EH (cell line): ENCODE measurements at places on chromosomes 3 and 15.
A peak's percentile ranks its signal among the peaks of the same experiment; 100 is the strongest.

DNA sequence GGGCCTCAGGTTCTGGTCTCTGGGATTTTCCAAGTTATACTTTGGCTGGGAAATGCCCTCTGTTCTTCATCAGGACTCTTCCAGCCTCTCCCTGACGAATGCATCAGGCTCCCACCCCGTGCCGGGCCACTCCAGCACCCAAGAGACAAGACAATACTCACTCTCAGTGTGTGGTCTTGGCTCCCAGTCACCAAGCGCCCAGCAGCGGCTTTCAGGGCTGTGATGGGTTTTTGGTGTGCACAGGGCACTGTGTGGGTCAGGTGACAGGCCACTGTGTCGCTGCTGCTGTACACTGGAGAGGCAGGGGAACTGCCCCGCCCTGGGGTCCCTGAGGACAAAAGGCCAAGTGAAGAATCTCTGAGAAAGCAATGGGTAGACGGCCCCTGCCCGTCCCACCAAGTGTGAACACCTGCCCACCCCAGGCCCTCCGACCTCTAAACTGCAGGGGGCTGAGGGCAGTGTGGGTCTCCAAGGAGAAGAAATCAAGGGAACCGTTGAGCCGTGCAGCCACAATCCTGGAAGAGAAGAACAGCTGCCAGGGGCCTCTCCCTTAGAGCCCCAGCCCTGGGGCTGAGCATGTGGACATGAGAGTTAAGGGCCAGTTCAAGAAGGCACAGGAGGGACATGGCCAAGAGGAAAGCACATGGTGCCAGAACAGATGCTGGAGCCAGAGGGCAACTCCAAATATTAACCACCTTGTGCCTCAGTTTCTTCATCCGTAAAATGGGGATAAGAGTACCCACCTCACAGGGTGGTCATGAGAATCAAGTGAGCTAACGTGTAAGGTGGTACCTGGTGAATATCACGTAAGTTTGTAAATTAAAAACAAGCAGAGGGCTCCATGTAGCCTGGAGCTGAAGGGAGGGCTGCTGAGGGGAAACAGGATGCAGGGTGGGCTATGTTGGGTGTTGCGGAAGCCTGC is 34.1 kb downstream of the PTPN23 start:
- no peak for DNase-seq

DNA sequence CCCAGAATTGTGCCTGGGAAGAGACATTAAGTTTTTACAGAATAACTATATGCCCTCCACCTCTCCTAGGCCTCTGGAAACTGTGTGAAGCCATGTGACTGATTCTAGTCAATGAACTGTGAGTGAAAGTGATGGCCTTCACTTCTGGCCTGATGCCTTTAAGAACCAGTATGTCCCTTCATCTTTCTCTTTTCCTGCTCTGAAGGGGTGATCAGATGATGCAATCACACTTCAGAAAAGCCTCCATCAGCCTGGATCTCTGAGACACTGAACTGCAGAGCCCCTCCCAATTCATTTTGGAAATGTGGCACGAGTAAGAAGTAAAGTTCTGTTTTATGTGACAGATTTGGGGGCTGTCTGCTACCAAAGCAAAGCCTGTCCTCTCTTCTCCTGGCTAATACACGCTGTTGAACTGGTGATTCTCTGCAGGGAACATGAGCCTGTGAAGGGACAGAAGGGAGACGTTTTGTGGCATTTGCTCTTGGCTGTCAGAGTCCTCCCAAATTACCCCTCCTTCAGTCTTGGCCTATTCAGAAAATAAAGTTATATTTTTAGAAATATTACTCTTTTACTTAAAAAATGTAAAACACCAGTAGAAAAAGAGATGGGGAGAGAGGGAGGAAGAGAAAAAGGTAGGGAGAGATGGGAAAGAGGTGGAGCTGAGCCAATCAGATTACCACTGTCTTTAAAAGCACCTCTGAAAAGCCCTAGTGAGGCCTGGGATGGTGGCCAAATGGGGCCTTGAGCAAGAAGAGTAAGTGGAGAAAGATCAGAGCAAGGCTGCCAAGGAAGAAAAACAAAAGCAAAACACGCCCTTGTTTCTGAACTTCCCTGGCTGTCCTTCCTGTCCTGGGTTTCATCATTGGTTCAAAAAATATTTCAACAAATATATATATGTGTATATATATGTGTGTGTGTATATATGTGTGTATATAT is 40.9 kb upstream of the RYK start:
- peak; percentile 80 for DNase-seq

GRCh38 chr3:79930196-79930595 is 162.4 kb upstream of the ROBO1 start:
- DNase-seq: no peak

- no peak for DNase-seq
These were observed 331.5 kb upstream of the CTDSPL start for GRCh38 chr3:37530047-37530697.

GRCh38 chr3:66851894-66852613 is 146.1 kb upstream of the KBTBD8 start:
- DNase-seq: no peak

DNA sequence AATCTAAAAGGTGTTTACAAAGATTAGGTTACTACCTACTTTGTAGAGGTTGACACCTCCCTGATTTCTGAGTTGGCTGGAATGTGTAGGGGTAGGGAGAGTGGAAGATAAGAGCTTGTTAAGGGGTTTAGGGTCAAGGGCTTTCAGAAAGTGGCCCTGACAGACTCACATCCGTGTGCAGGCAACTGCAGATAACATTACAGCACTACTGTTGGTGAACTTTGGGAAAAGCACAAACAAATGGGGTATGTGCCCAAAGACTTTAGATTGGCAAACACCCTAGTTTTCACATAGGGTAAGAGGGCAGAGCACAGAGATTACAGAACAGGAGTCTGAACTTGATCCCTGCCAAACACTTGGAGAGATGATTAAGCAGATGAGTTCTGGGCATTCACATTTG is 375.7 kb downstream of the EPHB1 start:
- no peak for DNase-seq

DNA sequence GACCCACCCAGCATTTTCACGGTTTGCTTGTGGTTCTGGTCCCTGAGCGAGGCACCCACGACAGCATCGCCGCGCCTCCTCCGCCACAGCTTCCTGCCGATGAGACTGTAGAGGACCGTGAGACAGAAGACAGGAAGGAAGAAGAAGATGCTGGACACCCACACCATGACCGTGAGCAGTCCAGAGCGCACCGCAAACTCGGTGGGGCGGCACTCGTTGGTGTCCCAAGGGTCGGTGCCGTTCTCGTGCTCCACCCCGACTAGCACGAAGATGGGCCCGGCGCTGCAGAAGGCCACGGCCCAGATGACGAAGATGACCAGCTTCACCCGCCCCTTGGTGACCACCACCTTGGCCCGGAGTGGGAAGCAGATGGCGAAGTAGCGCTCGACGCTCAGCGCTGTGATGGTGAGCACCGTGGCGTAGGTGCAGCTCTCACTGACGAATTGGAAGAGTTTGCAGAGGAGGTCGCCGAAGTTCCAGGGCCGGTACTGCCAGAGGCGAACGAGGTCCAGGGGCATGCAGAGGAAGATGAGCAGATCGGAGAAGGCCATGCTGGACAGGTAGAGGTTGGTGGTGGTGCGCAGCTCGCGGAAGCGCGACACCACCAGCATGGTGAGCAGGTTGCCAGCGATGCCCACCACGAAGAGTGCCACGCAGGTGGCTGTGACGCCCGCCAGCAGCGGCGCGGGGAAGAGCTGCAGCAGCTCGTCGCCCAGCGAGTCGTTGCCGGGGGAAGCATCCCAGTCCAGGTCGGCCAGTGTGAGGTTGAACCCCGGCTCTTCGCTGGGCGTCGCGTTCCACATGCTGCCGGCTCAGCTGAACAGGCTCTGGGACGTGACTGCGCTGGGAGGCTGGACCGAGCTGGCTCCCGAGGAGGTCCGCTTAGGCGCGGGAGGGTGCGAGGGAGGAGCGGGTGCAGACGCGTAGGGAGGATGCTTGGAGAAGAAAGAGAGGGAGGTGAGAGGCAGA is at the start of gene GHSR:
TSS of gene GHSR (minus strand) at position 846 of the 969 bp plus-strand sequence. CDS start at position 803, 43 bp downstream.
- DNase-seq: no peak
